ENCODE measurements at places on chromosomes 12 and 14.

- DNase-seq = no peak
These were observed 143.2 kb upstream of the RGS6 start for GRCh38 chr14:71789005-71789404.

GRCh38 chr14:69493791-69494190 is 9.3 kb downstream of the PLEKHD1 start:
- no peak for DNase-seq

DNA sequence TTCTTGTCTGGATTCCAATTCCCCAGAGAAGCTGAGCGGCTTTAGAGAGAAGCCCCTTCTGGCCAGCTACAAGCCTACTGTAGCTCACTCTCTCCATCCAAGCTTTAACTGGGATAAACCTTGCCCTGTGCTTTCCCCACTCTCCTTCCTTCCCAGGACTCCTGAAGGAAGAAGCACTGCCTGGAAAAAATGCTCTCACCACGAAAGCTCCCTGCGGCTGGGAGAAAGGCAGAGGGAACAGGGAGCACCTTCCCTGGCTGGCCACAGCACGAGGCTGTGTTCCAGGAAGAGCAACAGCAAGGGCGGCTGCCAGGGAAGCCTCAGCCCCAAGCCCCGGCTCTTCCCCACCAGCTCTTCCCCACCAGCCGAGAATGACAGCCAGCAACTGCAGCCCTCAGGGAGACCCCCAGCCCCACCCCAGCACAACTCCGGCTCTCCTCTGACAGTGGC is 40.8 kb upstream of the PNMA1 start:
- peak; percentile 66 for DNase-seq

GRCh38 chr14:25400607-25401206 is 350.8 kb upstream of the STXBP6 start:
- peak; percentile 30 for DNase-seq

- DNase-seq = no peak
These were observed 230.5 kb downstream of the AKAP6 start for GRCh38 chr14:32559590-32559989.

- DNase-seq = peak; percentile 95
These were observed 70.0 kb upstream of the DICER1 start for GRCh38 chr14:95227279-95227860.

DNA sequence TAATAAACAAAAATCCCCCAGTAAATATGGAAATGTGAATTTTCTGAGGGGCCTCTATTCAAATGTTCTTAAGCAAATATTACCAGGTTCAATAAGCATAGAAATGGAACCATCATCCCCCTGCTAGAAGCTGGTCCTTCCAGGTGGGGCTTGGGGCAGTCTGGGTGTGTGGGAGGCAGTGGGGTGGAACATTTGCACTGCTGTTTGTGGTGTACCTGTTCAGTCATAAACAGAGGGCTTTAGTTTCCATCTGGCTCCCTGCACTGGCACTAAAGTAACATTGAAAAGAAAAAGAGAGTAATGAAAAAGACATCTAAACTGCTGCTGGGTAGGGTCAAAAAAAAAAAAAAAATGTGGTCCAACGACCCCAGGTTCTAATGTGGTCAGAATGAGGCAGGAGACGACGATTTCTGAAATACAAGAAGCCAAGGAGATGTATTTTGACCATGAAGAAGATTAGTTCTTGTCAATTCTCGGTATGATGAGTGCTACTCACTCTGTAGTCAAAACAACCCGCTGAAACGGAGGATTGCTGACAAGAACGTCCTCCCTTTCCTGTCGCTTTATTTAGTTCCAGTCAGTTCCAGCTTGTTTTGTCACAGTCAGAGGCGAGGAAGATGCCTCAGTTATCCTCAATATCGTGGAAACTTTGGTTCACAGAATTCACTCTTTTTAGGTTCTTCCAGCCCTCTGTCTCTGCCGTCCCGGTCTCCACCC is 44.2 kb upstream of the MANSC4 start:
- no peak for DNase-seq

DNA sequence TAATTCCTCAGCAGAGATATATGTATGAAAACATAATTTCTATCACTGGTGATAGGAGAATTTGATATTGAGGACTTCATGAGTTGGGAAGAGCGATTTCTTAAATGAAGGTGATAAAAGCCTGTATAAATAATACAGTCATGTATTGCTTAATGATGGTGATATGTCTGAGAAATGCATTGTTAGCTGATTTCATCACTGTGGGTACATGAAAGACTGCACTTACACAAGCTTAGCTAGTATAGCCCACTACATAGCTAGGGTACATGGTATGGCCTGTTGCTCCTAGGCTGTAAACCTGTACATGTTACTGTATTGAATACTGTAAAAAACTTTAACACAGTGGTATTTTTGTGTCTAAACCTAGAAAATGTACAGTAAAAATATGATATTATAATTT is 63.4 kb downstream of the ANO4 start:
- DNase-seq = no peak

- DNase-seq = peak; percentile 56
These were observed 139.1 kb downstream of the SPTSSA start for GRCh38 chr14:34322940-34323418.

DNA sequence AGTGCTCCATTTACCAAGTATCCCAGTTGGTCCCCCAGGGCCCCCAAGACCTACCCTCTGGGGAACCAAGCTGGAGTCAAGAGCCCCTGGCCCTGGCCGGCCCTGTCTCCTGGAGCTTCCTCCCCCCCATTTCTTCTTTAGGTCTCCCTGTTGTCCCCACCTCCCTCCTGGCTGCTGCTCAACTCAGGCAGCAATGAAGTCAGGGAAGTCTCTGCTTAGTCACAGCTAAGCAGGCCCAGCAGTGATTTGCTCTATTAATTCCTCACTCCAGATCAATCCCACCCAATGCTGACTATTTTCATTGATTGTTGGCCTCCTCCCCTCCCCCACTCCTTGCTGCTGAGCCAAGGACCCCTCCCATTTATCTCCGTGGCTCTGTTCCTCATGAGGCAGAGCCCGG is 28.3 kb downstream of the VSX2 start:
- no peak for DNase-seq

GRCh38 chr14:86619726-86620125 is 1089.8 kb downstream of the FLRT2 start:
- DNase-seq = peak; percentile 41

- DNase-seq = no peak
These were observed 31.3 kb upstream of the VSX2 start for GRCh38 chr14:74207943-74208342.

DNA sequence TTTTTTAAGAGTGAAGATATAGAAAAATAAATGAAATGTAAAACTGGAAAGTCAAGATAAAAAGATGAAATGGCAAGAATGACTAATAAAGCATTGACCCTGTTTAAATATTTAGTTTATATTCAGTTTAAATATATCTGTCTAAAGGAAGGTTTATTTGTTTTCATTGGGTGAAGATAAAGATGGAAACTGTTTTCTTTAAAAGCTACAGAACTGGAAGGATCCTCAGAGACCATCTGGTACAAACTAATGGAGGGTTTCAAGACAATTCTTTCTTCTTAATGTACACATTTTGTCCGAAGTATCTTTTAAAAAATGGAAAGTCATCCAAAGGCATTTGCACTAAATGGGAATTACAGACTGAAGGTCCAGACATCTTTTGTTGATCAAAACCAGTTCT is 142.6 kb downstream of the EPS8 start:
- DNase-seq = peak; percentile 69
